ENCODE measurements at places on chromosomes 12 and 14.
A peak's percentile ranks its signal among the peaks of the same experiment; 100 is the strongest.

DNA sequence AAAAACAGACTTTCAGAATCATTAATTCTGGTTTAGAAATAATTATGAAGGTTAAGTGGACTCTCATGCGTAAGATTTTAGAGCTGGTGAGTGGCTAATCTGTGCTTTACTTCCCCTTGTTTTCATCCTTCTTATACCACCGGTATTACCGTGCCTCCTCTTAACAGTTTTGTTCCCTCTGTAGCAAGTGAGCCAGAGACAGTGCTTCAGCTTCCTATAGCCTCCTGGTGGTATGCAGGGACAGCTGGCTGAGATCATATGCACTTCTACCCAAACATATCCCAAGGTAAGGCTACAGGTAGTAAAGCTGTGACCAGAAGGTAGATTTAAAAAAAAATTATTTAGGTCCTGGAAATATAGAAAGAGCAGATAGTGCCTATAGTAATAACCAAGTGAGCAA, 55.2 kb downstream of the PDE3A start:
- DNase-seq: no peak

DNA sequence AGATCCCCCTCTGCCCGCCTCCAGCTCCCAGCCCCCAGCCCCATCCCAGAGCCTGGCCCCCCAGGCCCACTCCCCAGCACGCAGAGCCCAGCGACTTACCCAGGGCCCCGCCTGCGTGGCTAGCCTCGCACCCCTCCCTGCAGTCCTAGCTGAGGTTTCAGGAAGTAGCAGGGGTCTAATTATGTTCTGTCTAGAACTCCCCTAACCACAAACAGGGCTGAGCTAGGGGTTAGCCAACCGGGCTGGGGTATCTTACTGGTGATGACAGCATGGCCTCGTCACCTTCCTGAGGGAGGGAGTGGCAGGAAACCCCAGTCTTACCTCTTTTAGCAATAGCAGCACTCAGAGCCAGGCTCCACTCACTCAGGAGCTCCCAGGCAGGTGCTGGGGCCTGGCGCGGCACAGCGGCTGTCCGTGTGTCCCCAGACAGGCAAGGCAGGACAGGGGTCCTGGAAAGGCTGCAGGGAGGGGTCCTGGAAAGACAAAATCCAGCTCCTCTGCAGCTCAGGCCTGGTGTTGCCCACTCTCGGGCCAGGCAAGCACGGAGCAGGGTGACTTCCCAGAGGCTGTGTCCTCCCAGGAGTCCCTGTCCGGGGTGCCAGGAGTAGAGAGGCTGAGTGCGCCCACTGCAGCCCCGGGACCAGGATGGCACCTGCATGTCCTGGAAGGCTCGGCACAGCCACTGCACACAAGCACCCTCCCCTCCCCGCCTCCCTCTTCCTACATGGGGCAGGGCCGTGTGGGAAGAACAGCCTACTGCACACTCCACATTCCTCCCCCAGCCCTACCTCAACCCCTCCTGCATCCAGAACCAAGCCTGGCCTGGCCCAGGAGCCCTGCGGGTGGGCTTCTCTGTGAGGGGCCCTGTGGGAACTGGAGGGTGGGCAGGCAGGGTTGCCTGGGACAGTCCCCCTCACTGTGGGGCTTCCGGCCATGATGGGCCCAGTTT, at the start of gene GPR132:
TSS of gene GPR132 (minus strand) at position 151 of the 949 bp plus-strand sequence. CDS start 10,010 bp downstream, outside the sequence.
- peak; percentile 83 for DNase-seq

DNA sequence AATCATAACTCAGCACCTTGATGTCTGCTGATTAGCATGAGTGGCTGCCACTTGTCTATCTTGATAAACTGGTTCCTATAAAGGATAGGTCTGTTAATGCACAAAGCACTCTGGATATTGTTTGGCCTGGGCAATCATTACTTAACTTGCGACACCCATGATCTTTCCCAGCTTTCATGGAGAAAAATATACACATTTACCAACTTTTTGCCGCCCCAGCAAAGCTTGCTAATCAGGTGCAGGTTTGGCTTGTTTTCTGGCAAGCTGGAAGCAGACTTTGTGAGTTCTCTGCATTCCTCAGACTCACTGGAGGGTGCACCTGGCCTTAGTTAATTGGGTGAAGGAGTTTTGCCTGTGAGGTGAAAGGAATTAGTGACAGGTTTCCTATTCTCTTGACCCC, 1126.4 kb upstream of the FLRT2 start:
- DNase-seq: no peak

- DNase-seq: no peak
Observed at GRCh38 chr14:24834956-24835355, 201.0 kb upstream of the GZMB start.

DNA sequence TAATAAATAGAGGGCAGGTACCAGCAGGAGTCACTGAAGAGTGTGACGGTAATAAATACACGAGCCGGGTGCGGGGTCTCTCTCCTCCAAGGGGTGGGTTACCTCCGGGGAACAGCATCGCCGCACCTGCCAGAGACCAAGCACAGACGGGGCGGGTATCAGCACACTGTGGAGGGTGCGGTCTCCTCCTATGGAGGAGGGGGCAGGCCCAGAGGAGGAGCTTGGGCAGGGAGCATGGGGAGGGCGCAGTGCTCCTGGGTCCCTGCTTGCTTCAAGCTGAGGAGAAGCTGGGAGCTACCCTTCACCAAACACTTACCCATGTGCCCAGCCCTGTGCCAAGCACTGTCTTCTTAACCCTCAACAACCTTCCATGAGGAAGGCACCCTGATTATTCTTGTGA, 12.8 kb downstream of the PGF start:
- DNase-seq: no peak

Data from NK-92 treated with Interleukin-12 subunit alpha and Interleukin-12 subunit beta, amount 100 ng/mL, for 24 hours (cell line).